Naive B cell (primary cell): ENCODE measurements at places on chromosomes 13 and 19. TPM values are rescaled to one million over a fixed set of nuclear protein-coding genes. Genes with fewer than 3 reads are reported as not detected.

GRCh38 chr13:93867481-93867880 lies 612.0 kb downstream of the DCT start:
- no peaks in the 10 kb centered on the region for H3K36me3 ChIP-seq
- no peaks in the 10 kb centered on the region for H3K27me3 ChIP-seq
- no peaks in the 10 kb centered on the region for H3K4me1 ChIP-seq
- no peak overlapping the region for H3K27ac ChIP-seq

DNA sequence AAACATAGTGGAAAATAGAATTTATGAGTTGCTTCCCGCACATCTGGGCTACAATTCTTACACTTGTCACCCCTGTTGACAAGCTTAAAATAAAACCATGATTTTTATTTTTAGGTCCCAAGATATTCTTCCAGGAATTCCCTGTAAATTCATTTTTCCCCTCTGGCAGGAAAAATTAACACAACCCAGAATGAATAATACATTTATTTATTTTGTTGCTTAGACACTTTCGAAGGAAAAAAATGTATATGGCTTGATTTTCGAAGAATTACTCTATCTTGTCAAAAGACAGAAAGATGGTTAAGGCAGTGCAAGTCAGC lies 74.4 kb downstream of the LHFPL6 start:
- H3K27me3 ChIP-seq = no peaks in the 10 kb centered on the region
- no peaks in the 10 kb centered on the region for H3K4me1 ChIP-seq
- H3K4me3 ChIP-seq = no peak overlapping the region
- no peaks in the 10 kb centered on the region for H3K36me3 ChIP-seq
- DNase-seq = no peak

Gene U2AF2
- 6.7 TPM for polyA plus RNA-seq

DNA sequence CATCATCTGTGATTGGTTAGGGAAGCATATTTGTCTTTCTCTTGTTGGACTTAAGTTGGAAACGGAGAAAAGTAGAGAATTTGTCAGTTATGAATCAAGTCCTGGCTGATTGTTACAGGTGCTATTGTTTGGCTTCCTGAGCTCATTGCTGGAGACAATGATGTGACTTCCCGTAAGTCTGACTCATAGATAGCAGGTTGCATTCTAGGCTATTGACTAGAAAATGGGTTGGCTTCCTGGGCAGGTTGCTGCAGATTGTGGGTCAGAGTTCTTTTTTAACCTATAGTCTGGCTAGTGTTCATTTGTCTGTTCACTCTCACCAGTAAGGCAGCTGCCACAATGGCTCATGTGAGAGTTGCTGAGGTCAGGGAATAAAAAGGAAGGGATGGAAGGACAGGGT lies 101.5 kb downstream of the CCNA1 start:
- no peak overlapping the region for H3K4me3 ChIP-seq
- no peak overlapping the region for H3K27ac ChIP-seq
- DNase-seq = no peak
- no peaks in the 10 kb centered on the region for H3K36me3 ChIP-seq
- no peaks in the 10 kb centered on the region for H3K4me1 ChIP-seq

Gene ATF5
- polyA plus RNA-seq = 0.61 TPM

GRCh38 chr19:17351815-17352435 lies 14.6 kb downstream of the GTPBP3 start:
- no peak overlapping the region for H3K4me3 ChIP-seq
- DNase-seq = no peak
- no peaks in the 10 kb centered on the region for H3K36me3 ChIP-seq
- peaks cover 6% of the 10 kb centered on the region for H3K4me1 ChIP-seq
- H3K27ac ChIP-seq = no peak overlapping the region
- peaks cover 42% of the 10 kb centered on the region for H3K27me3 ChIP-seq

DNA sequence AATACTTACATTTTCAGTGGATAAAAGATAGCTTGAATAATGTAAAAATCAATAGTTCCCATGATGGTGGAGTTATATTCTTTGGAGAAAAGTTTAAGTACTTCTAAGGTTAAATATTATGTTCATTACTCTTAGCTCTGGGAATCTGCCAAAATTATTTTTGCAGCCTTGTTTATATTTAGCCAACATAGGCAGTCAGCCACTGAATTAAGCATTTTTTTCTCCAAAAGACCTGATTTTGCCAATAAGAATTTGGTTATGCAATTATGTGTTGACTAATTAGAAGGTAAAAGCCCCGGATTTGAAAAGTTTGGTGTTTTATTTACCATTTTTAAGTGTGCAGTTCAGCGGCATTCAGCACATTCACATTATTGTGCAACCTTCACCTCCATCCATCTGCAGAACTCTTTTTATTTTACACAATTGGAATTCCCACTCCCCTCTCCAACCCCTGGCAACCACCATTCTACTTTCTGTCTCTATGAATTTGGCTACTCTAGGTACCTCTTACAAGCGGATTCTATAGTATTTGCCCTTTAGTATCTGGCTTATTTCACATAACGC lies 90.1 kb upstream of the C1QTNF9B start:
- no peak overlapping the region for H3K27ac ChIP-seq
- no peaks in the 10 kb centered on the region for H3K36me3 ChIP-seq
- no peak overlapping the region for H3K4me3 ChIP-seq
